Erythroblast (primary cell): ENCODE measurements at places on chromosomes 6 and 20.
A peak's percentile ranks its signal among the peaks of the same experiment; 100 is the strongest.

- DNase-seq = peak; percentile 25
These were observed 17.4 kb upstream of the CSE1L start for GRCh38 chr20:49028684-49029083.

DNA sequence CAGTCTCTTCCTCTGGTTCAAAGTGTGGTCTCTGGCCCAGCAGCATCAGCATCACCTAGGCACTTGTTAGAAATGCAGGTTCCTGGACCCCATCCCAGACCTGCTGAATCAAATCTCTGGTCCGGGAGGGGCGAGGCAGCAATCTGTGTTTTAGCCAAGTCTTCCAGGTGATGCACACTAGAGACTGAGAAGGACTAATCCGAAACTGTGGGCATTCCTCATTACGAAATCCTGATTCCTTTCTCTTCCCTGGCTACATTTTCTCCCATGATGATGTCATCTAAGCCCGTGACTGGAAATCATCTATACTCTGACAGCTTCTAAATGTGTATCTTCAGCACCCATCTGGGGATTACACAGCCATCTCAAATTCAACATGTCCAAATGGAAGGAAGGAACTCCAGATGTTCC, 39.7 kb upstream of the PRND start:
- DNase-seq = no peak

DNA sequence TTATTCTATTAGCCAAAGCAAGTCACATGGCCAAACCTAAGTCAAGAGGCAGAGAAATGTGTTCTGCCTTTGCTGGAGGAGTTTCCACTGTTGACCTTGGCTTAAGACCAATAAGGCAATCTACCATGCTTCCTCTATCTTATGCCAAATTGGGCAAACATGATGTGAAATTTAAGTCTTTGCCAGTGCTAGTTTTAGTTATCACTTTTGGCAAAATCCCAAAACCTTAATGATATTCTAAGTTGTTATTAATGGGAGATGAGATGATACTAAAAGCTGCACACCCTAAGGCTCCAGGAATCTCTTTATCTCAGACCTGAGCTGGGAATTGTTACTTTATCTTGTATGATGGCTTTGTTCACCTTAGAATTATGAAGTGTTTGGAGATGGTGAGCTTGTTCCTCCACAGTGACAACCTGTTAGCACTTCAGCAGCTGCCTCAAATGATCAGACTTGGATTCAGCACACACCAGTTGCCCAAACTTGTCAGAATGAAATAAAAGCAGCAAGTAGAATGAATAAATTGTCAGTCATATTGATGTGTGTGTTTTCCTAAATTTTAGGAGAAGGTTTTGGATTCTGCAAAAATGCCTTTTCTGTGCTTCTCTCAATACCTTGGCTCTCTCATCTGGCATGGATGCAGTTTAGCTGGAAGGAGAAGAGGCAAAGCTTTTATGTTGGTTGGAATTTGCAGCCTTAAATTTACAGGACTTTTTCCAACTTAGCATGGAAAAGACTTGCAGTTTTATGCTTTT, 49.3 kb downstream of the RIN2 start:
- no peak for DNase-seq

DNA sequence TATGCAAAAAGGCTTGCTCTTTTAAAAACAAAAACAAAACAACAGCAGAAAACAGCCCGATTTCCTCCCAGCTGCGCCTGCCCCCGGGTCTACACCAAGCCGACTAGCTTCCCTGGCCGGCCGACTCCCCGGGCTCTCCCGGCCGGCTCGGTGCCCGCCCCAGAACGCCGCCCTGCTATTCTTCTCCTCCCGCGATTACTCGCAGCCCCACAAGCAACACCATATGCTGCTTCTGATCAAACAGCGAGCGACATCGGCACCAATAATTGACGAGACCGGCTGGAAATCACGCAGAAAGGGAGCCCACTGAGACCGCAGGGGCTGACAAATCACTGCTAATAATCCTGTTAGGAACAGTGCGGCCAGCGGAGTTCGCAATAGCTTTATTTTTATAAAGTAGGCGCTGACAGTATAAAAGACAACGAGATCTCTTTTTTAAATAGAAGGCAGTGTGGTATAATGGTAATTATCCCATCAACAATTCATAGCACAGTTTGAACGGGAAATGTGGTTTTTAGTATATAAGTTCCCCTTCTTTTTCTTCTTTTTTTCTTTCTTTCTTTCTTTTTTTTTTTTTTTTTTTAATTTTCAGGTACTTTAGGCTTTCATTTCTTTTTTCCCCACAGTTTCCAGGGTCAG, 3.3 kb downstream of the SIM1 start:
- no peak for DNase-seq

GRCh38 chr6:26196846-26197635, 109.8 kb downstream of the HFE start:
- peak; percentile 97 for DNase-seq
